ENCODE measurements at places on chromosomes 11 and 22.

GRCh38 chr11:72637926-72638325 is 36.3 kb downstream of the PDE2A start:
- no peak for DNase-seq

GRCh38 chr22:30334646-30335045 is 7.9 kb upstream of the TBC1D10A start:
- no peak for DNase-seq

GRCh38 chr22:37184380-37184755 is 3.7 kb downstream of the C1QTNF6 start:
- DNase-seq = no peak

- DNase-seq = no peak
These were observed 6.4 kb upstream of the ATG16L2 start for GRCh38 chr11:72807792-72808191.

GRCh38 chr22:43128928-43129424 is 14.2 kb downstream of the MCAT start:
- no peak for DNase-seq

DNA sequence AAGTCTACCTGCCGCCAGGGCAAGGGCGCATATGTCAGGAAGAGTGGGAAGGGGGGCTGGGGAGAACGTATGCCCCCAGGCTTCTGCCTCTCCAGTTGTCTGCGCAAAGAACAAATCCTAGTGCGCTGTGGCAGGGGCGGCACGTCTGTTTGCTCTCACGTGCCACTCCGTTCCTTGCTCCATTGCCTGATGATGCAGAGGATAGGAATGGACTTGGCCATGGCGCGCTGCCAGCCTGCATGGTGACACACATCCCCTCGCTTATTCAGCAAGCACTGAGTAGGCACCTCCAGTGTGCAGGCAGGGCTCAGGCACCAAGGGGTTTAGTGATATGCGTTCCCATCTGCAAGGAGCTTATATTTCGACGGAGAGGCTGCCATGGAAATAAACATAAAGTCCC is 45.4 kb upstream of the SLC22A12 start:
- DNase-seq = no peak

GRCh38 chr22:28051787-28052356 is 132.8 kb upstream of the PITPNB start:
- DNase-seq = no peak

DNA sequence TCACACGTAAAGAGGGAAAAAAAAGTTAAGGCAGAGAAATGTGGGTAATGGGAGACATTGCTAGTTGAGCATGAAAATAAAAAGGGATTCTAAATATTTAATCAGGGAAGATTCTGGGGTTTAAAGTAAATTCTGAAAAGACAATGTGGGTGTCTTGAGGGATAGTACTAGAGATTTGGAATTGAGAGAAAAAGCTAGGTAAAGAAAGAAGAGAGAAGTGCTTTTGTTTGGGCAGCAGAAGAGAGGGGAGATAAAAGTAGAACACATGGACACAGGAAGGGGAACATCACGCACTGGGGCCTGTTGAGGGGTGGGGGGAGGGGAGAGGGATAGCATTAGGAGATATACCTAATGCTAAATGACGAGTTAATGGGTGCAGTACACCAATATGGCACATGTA is 3.5 kb upstream of the YPEL4 start:
- DNase-seq = no peak
